ENCODE measurements at places on chromosomes 1 and 21.

- peak; percentile 84 for DNase-seq
Observed at GRCh38 chr1:243748706-243749283, 101.2 kb downstream of the AKT3 start.

- no peak for DNase-seq
Observed at GRCh38 chr1:177137814-177138213, 26.7 kb downstream of the ASTN1 start.

- no peak for DNase-seq
Observed at GRCh38 chr1:198620951-198621824, 17.7 kb upstream of the PTPRC start.

GRCh38 chr1:76870037-76870436, 2.8 kb downstream of the ST6GALNAC5 start:
- no peak for DNase-seq

DNA sequence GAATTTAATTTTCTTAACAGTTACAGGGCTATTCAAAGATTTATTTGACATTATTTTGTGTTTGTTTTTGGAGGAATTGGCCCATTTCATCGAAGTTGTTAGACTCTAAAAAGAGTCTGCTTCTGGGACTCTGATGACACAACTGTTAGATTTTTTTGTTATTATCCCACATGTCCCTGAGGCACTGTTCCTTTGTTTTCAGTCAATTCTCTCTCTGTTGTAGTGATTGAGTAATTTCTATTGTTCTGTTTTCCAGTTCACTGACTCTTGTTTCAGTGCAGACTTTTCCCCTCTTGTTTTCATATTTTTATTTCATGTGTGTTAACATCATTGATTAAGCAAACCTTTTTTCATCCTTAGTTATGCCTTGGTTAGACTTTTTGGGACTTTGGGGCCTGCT, 325.0 kb downstream of the ZNF326 start:
- no peak for DNase-seq

GRCh38 chr21:35274090-35274489, 225.0 kb upstream of the RUNX1 start:
- DNase-seq, result no peak

DNA sequence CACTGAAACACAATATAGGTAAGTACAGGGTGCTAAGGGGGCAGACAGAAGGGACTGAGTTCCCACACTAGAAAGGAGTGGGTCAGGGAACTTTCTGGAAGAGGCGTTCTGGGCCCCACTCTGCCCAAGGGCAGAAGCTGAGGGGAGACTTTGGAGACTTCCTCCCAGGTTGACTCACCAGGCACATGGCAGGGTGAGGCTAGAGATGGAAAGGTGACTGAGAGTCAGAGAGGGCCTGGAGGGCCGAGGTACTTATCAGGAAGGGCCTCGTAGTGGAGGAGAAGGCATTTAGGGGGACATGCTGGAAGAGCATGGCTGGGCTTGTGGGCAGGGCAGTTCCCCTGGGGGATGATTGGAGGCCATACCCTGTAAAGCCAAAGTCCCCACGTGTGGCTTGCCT, 159.9 kb upstream of the JUN start:
- no peak for DNase-seq

GRCh38 chr1:53341521-53341895, 13.6 kb upstream of the LRP8 start:
- no peak for DNase-seq

DNA sequence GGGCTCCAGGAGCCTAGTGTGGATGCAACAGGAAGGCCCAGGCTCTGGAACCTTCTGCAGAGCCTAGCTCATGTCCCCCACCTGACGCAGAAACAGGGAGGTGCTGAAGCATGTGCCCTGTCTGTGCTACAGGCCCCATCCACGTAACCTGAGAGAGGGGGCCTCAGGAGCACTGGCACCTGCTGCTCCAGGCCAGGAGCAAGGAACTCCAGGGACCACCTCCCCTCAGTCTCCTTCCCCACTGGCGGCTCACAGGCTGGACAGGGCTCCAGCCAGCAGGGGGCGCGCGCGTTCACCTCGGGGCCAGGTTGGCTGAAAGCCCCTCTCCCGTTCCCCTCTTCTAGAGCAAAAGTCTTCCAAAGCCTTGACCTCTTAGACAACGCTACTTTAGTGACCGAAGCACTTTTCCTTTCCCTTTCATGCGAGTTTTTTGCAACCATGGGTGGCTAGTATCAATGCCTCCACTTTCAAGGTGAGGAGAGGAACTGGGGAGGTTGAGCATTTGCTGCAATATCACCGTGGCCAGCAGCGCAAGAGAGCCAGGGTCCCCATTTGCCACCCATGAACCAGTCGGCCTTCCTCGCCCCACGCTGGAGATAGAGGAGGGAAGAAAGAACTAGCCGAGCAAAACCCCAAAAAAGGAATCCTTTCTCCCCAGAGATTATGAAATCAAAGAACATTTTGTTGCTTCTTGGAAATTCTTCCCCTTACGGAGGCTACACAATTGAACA, 52.4 kb upstream of the GPR157 start:
- DNase-seq, result peak; percentile 61

DNA sequence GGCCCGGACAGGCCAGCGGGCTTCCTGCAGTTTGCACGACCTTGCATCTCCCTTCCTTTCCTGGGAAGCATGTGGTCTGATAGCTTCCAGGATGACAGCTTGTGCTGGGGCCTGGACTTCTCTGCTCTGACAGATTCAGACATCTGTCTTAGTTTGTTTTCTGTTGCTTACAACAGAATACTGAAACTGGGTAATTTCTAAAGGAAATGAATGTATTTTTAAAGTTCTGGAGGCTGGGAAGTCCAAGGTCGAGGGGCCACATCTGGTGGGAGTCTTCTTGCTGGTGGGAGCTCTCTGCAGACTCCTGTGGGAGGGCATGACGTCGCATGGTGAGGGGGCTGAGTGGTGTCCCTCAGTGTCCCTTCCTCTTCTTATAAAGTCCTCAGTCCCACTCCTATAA, 35.3 kb upstream of the TENT5B start:
- no peak for DNase-seq

DNA sequence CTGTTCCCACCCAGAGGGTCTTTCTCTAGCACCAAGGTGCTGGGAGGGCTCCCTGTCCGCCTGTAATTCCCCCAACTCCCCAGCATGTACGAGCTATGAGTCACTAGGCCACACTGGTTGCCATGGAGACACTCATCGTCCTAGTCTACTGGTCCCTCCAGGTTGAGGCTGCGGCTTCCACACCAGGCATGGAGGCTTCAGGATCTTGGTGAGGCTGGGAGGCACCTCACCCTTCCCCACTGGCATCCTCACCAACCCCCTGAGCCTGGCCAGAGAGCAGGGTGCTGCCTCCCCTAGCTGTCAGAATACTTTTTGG, 75.6 kb upstream of the KAZN start:
- peak; percentile 80 for DNase-seq

- DNase-seq, result peak; percentile 82
Observed at GRCh38 chr1:205963352-205964155, 20.3 kb upstream of the SLC26A9 start.

DNA sequence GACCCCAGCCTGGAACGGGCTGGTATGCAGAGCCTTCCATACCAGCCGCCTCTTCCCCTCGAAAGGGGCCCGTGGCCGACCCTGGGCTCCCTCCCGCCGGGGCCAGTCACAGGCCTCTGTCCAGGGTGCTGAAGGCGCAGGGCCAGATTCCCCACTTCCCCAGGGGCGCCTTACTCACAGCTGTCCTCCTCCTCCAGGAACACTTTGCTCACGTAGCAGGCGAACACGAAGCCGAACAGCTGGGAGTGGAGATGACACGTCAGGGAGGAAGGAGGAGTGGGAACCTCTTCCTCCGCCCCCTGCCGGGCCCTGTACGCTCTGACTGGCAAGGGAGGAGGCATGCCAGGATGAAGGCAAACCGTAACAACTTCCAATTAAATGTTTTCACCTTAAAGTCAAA, 57.3 kb downstream of the NKAIN1 start:
- DNase-seq, result peak; percentile 88

- no peak for DNase-seq
Observed at GRCh38 chr1:16717336-16718098, 22.8 kb upstream of the RNU1-4 start.

DNA sequence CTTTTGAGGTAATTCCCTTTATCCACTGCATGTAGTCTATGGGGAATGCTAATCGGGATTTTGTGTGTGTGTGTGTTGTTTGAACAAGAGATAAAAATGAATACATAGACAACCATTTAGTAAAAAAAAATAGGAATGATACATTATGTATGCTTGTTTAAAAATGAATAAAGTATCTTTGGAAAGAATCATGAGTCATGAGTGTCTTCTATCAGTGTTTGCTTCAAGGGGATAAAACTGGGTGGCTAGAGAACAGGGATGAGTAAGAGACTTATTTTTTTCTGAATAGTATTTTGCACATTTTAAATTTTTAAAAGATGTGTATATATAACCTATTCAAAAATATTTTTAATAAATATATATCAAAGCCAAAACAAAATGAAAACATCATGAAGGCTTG, 839.4 kb upstream of the ADGRL4 start:
- DNase-seq, result peak; percentile 4

- DNase-seq, result no peak
Observed at GRCh38 chr21:29211205-29211604, 80.8 kb downstream of the MAP3K7CL start.

- DNase-seq, result peak; percentile 25
Observed at GRCh38 chr1:3483801-3484444, 29.5 kb downstream of the ARHGEF16 start.

DNA sequence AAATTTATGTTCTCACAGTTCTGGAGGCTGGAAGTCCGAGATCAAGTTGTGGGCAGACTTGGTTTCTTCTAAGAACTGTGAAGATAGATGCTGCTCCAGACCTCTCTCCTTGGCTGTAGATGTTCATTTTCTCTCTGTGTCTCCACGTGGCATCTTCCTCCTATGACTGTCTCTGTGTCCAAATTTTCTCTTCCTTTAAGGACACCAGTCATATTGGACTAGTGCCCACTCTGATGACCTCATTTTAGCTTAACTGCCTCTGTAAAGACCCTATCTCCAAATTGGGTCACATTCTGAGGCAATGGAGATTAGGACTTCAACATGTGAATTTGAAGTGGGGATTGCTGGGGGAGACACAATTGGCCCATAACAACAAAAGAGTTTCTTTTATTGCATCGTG, 125.3 kb upstream of the ETS2 start:
- DNase-seq, result no peak

DNA sequence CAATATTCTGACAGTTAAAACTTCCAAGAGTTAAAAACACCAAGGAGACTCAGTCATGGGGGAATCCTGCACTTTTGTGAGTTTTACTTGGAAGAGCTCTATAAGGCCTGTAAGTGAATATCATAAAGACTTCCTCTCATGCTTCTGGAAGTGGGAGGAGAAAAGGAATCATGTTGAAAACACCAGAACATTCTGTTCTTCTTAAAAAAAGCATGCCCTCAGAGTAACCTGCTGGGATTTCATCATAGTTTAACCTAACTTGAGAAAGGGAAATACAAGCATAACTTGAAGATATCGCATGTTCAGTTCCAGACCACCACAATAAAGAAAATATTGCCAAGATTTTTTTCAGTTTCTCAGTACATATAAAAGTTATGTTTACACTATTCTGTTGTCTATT, 51.9 kb downstream of the COL11A1 start:
- no peak for DNase-seq

DNA sequence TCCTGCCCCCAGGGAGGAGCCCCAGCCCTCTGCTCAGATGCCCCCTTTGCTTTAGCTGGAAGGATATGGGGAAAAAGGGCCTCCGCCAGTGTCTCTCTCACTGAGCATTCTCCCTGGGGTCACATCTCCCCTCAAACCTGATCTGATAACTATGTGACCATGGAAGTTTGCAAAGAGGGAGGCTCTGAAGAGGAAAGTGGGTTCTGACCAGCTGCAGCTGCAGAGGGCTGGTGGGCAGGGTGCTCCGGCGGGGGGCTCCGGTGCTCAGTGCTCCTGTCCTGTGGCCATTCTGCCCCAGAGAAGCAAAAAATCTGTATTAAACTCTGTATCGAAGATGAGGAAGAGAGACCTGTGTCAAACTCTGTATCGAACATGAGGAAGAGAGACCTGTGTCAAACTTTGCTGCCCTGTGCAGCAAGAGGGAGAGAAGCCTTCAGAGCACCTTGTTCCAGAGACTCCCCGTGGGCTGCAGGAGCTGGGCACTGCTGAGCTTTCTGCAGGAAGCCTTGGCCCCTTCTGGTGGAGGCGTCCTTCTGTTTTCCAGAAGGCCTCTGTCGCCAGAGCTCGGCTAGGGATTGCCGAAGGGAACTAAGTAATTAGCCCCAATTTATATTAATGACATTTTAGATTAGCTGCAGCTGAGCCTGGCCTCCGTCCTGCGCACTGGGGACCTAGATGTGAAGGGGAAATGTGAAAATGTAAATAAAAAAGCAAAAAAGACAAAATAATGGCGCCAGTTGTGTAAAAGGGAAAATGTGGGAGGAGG, 186.2 kb upstream of the C1orf174 start:
- no peak for DNase-seq

Data from AG10803 (cell line).